Epithelial cell of esophagus (primary cell): ENCODE measurements at places on chromosomes 1 and 21.
A peak's percentile ranks its signal among the peaks of the same experiment; 100 is the strongest.

- peak; percentile 86 for DNase-seq
These were observed 185.9 kb upstream of the EDN2 start for GRCh38 chr1:41670217-41670957.

DNA sequence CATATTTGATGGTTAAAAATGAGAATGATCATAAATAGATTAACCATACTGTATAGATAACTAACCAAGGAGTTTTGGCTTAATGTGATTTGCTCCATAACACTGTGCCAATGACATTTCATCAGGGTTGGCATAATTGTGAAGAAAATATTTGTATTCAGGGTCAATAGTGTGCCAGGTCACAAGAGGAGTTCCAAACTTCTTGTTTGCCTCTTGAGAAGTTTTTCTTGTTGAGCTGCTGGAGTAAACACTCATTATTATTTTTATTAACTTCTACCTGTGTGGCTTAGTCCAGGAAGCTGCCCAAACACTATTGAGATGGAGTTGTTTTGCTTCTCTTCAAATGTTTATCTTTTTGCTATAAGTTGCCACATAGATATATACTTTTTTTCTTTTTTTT, 7.5 kb downstream of the MAP7D1 start:
- no peak for DNase-seq

- no peak for DNase-seq
These were observed 8.4 kb downstream of the SNX27 start for GRCh38 chr1:151620286-151620685.

- peak; percentile 16 for DNase-seq
These were observed 11.8 kb upstream of the KIAA0040 start for GRCh38 chr1:175204330-175204729.

- DNase-seq, result no peak
These were observed 689.9 kb downstream of the MATN1 start for GRCh38 chr1:30033256-30034104.

- no peak for DNase-seq
These were observed 1361.7 kb upstream of the B3GALT2 start for GRCh38 chr1:194548071-194548470.

DNA sequence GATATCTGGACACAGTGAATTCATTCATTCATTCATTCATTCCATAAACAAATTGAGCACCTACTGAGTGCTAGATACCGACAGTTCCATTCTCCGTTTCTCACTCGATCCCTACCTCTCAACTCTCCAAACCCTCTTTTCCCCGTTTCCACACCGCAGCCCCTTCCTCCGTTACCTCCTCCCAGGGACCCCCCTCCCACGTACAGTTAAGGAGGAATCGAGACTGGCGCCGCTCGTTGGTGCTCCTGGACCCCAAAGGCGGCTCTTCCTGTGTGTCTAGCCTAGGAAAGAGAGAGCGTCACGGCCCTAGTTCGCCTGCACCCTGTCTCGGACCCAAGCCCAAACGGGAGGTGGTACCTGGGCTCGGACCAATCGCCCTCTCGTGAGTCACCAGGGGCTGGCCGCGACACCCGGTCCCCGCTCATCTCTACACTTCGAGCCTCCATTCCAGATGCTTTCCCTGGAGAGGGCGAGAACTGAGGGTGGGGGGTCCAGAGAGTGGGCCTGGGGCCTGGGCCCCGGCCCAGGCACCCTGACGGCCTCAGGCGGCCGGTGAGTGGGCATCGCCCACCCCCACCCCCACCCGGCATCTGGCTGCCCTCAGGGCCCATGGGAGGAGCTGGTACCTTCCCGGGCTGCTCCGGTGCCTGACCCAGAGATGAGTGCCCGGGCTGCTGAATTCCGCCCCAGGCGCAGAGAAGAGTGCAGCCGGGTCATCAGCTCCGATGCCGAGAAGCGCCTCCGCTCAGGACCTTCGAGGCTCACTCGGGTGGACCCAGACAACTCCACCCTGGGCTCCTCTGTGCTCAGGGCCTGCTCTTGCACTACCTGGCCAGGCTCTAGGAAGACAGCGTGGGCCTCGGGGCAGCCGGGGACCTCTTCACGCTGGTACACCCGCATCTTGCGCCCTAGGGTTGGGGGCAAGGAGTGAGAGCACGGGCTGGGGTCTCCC, 4.9 kb downstream of the ARHGEF19 start:
- DNase-seq, result no peak

DNA sequence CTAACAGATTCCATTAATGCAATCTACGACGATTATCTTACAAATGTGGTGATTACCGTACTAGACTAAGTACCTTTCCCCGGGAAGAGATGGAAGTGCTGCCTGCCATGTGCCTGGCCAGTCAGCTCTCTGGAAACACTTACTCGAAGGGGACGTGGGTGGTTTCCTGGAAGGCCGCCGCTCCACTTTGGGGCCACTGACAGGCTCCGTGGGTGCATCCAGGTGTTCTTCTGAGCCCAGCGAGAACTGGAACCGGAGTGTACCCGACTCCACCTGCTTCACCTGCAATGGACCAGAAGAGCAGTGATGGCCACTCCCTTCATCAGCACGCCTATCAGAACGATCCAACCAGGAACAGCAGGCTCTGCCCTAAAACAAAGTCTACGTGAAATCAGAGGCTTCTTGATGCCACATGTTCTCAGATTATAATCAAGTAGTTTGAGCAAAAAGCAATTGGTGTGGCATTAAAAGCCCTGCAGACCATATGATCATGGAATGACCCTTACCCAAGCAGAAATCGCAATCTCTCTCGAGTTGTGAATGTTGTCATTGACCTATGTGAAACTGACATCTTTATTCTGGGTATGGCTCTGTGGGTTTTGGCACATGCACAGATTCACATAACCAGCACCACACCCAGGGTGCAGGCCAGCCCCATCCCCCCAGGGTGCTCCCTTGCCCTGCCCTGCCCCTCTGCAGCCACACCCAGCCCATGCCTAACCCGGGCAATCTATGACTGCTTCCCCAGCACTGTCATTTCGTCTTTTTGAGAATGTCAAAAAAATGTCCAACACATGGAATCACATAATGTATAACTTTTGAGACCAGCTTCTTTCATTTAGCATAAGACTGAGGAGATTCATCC, 64.5 kb downstream of the NPHP4 start:
- no peak for DNase-seq

- DNase-seq, result no peak
These were observed 19.9 kb downstream of the MAN1A2 start for GRCh38 chr1:117387060-117387633.

DNA sequence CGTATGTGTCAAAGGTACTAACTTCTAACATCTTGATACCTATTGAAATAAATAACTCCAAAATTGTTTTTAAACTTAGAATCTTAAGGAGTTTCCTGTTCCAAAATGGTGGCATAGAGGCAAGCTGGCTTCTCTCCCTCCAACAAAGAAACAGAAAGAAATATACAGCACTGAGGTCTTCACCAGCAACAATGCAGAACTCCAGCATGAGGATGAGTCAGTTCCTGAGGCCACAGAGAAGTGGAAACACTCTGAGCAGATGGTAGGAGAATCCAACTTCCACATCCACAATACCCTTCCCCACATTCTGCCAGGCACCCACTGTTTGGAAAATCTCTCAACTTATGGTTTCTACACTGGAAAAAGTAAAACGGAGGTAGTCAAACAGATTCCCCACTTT, 12.2 kb upstream of the PPIH start:
- DNase-seq, result no peak

- DNase-seq, result no peak
These were observed 12.6 kb upstream of the KLF18 start for GRCh38 chr1:44154049-44154448.

GRCh38 chr1:96365596-96366390, 355.8 kb upstream of the PTBP2 start:
- no peak for DNase-seq

DNA sequence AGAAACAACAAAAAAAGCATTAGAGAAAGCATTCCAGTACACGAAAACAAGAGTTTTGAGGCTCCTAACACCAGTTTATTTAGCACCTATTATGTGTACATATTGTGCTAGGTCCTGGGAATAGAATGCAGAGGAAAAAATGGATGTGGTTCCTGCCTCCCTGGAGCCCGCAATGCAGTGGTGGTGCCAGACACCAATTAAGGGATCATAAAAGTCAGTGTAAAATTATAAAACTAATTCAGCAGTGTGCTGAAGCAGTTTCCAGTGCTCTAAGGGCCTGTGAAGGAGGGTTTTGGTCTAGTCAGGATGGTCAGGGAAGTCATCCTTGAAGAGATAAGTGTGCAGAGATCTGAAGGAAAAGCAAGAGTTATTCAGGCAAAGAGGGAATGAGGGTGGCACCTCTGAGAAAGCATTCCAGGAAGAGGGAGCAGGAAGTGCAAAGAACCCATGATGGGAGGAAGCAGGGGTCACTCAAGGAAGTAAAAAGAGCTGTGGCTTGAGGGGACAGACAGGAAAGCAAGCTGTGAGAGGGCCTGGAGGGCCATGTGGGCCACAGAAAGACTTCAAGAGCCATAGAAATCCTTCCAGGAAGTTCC, 65.2 kb upstream of the IFNLR1 start:
- DNase-seq, result no peak

DNA sequence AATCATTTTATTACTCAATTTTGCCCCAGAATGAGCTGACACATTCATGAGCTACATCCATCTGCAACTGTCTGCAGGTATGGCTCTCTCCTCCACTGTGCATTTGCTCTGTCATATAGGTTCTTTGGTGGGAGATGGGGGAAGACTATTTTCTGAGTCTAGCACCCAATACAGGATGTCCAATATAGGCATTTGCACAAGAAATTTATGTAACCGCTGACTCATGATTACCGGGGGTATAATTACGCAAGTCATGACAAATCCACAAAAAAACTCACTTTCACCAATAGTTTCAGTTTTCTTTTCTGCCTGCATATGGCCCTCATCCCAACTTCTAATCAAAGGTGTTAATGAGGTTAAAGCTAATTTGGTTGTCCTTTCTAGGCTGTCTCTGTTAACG, 17.5 kb upstream of the VSIG8 start:
- peak; percentile 86 for DNase-seq

- DNase-seq, result no peak
These were observed 259.6 kb upstream of the ST6GALNAC5 start for GRCh38 chr1:76607717-76608116.

DNA sequence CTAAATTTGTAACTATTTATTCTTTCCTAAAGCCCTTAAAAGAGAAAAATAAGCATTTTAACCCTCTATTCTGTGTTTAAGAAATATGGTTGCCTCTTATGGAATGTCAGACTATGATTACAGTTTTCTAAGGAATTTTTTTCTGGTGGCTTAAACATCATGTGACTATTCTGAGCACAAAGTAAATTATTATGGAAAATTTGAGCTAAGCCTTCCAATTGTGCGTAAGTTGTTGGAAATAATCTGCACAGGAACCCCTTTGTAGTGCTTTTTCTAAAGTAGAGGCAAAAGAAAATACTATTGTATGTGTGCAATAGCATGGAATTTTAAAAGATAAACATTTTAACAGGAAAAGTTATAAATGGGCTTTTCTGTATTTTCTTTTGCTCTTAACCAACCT, 254.8 kb downstream of the PBX1 start:
- no peak for DNase-seq

DNA sequence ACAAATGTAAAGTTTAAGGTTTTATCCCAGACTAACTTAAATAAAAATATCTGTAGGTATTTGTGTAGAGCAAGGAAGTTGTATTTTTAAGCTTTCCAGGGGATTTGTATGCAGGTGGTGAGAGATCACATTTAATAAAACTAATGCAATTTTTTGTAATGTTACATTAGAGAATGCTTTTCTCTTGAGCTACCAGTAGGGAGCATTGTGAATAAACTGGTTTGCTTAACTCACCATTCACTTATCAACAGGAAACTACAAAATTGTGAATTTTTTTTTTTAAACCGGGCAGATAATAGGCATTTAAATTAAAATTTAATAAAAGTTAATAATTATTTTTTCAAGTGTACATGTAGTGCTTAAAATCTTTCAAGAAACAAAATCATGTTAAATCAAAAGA, 78.6 kb downstream of the IVNS1ABP start:
- DNase-seq, result peak; percentile 24

GRCh38 chr1:28564310-28564709, 11.4 kb downstream of the TRNAU1AP start:
- DNase-seq, result no peak
